ENCODE measurements at places on chromosomes 2 and 18. TPM values are rescaled to one million over a fixed set of nuclear protein-coding genes. Genes with fewer than 3 reads are reported as not detected.

The IL36A gene
- not detected for total RNA-seq

The LRP1B gene
- 0.05 TPM for total RNA-seq

GRCh38 chr2:18149660-18150246 is 271.3 kb downstream of the KCNS3 start:
- DNase-seq: no peak

DNA sequence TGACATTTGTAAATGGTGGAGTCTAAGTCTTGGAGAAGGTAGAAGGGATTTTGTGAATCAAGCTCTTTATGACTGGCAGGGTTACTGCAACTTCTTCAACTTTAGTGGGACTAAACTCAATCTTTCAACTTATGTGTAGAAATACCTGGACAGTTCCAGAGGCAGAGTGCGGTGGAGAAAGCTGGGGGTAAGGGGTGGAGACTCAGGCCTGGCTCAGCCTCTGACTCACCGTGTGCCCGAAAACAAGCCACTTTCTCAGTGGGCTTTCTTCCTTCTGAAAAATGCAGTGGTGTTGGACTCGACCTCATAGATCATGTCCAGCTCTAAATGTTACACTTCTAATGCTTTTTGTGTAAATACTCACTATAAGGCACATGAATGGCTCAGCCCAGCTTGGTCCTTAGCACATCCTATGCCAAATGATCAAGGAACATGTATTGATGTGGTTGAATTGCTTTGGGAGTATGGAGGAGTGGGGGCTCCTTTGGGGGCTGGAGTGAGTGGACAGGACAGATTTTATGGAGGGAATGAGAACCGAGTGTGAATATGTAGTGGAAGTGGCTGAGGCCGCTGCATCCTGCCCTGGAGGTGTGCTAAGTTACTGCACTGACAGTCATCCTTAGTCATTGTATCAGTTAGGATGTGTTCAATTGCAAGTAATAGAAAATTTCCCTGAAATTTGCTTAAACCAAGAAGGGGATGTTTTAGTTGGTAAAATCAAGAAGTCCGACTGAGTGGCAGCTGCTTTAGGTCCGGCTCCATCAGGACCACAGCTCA is 32.2 kb upstream of the IGFBP5 start:
- no peak for DNase-seq

DNA sequence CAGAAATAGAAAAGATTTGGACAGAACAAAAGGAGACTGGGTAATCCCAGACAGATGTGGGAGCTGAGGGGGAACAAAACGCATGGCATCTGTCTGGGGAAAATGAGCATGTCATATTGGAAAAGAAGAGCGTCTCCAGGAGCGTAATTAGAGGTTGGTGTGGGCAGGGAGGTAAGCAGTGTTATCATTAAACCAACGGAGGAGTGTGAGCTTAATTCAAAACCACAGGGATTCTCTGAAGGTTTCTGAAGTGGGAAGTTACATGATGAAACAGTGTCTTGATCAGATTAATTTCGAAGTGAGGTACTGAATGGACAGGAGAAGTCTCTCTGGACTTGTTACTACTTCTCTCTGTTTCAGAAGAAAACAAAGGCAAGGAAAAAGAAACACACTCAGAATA is 53.3 kb downstream of the DTNB start:
- DNase-seq: no peak

DNA sequence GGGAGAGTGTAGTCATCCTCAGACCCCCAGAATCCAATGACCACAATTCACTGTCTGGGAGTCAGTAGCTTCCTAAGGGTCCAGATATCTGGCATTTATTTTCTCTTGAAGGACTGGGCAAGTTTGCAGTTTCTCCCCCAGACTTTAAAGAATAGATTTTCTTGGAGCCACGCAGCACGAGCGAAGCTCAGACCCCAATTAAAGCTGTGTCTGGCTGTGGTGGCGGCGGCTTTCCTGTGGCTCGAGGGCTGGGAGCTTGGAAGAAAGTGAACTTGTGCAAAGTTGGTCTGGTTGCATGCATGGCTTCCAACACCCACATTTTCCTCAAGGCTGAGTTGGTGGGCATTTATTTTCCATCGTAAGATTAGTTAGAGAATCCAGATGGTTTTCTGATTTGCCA is 105.0 kb downstream of the ACKR3 start:
- DNase-seq: no peak

DNA sequence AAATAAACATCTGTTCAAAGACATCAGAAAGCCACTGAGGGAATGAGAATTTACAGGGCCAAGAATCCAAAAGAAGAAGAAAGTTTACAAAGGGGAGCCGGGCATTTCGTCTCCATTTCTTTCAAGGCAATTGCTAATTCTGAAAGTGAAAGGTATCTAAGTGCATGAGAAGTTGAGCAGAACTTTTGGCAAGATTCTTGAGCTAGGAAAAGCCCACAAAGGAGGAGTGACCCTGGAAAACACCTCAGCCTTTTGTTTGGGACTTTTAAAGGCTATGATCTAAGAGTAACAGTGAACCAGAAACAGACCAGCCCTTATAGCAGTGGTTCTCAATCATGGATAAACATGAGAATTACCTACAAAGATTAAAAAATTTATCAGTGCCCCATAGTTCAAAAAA is 87.4 kb downstream of the MDH1 start:
- DNase-seq: no peak

DNA sequence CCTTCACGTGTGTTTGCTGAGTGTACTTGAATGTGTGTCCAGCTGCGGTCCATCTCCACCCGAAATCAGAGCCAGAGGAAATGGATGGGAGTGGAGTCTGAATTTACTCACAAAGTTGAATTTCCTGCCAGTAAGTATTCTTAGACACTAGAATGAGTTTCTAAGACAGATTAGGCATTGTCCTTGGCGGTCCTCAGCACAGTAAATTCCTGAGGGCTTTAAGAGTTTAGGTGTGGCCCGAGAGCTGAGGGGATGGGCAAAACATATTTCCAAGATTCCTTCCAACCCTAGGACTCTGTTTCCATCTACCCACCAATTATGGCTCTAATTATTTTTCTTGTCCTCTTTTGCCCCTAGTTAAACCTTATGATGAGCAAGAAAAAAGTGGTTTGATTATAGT is 90.3 kb upstream of the PHLPP1 start:
- DNase-seq: no peak
